NCI-H1930 (cell line): ENCODE measurements at places on chromosomes 1 and 21.

DNA sequence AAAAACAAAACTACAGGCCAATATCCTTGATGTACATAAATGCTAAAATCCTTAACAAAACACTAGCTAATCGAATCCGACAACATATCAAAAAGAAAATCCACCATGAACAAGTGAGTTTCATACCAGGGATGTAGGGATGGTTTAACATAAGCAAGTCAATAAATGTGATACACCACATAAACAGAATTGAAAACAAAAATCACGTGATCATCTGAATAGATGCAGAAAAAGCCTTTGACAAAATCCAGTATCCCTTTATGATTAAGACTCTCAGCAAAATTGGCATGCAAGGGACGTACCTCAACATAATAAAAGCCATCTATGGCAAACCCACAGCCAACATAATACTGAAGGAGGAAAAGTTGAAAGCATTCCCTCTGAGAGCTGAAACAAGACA lies 466.1 kb downstream of the BRINP3 start:
- no peak for DNase-seq

- DNase-seq: no peak
Measured at GRCh38 chr1:233442026-233442780, 114.7 kb downstream of the MAP3K21 start.

GRCh38 chr1:197567442-197567841 lies 207.8 kb downstream of the DENND1B start:
- no peak for DNase-seq

DNA sequence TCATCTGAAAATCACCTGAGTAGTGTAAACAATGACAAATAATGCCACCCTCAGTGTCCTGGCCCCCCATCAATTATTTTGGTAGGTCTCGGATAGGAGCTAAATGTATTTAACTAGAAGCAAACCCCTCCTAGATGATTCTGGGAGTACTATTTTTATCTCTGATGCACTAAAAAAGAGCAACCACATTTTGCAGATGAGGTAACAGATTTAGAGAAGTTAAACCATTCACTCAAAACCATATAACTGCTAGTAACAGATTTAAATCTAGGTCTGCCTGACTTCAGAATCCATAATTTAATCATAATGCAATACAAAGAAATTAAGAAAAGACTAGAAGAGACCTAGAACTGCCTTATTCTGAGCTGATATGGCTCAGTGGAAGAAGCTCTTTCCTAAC lies 17.3 kb upstream of the PTCH2 start:
- no peak for DNase-seq

DNA sequence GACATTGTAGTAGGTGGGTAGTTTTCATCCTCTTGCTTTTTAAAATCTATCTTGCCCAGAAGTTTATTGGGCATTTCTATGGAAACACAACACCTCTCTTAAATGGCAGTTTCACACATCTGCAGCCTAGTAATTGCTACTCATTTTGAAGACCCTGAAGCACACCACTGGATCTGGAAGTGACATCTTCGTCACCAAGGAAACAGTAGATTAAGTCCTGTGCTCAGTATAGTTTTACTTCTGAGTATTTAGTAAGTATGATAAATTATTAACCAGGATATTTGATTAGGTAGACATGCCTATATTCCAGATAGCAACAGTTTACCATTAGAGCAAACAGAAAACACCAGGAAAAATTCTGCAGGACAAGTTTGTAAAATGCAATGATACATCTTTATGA lies 48.7 kb downstream of the UCK2 start:
- no peak for DNase-seq

DNA sequence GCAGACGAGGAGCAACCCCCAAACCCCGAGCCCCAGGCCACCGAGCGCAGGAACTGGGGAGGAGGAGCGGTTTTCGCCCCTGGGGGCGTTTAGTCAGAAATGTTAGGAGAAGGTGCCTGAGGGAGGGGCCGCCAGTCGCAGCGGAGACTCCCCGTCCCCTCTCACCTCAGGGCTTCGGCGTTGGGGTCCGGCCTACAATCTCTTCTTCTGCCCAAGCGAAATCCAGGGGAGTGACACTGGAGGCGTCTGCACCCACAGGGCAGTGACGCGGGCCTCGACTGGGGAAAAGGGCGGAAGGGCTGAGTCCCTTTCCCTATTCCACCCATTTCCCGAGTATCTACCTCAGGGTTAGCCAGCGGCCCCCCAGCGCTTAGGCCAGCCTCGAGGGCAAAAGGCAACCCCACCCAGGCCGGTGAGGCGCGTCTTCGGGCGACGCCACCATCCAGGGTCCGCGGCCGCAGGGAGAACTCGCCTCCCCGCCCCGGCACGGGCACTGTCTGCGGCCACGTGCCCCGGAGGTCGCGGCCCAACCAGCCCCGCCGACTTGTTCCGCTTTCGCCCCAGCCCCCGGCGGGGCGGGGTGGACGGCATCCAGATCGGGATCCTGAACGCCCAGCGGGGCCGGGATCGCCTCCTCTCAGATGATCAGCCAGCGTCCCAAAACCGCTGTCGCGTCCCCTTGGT lies 118.7 kb upstream of the BARHL2 start:
- no peak for DNase-seq

- DNase-seq: no peak
Measured at GRCh38 chr21:36915696-36916245, 50.7 kb downstream of the HLCS start.

DNA sequence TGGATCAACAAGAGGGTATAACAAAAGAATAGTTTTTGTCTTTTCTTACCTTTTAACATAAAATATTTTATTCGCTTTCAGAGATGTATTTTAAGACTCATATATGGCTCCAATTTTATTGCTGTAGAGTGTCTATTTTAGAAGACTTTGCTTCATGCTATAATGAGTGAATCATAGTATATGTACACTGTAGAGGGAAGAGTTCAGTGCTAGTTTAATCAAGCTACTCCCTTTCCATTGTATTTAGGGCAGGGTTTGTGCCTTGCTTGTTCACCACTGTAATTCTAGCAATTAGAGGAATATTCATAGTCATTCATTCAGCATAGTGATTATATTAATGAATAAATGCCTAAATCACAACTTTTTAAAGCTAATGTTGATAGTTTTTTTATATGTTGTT lies 78.8 kb downstream of the CEP350 start:
- no peak for DNase-seq

- DNase-seq: no peak
Measured at GRCh38 chr1:8374356-8374755, 56.4 kb downstream of the SLC45A1 start.

DNA sequence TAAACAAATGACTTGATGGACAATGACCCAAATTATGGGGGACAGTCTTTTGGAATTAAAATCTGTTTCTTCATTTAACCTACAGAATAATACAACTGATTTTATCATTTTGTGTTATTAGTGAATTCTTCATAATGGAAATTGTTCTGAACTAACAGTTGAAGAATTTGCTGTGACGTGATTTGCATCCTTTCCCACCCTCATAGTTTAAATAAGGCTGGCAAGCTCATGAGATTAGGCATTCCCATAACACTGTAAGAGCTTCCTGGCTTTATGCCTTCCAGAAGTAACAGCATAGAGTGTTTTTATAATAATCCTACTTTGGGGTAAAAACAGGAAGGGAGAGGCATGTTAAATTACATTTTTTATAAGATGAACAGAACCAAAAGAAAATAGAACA lies 95.7 kb downstream of the ATP6V1G3 start:
- DNase-seq: no peak

DNA sequence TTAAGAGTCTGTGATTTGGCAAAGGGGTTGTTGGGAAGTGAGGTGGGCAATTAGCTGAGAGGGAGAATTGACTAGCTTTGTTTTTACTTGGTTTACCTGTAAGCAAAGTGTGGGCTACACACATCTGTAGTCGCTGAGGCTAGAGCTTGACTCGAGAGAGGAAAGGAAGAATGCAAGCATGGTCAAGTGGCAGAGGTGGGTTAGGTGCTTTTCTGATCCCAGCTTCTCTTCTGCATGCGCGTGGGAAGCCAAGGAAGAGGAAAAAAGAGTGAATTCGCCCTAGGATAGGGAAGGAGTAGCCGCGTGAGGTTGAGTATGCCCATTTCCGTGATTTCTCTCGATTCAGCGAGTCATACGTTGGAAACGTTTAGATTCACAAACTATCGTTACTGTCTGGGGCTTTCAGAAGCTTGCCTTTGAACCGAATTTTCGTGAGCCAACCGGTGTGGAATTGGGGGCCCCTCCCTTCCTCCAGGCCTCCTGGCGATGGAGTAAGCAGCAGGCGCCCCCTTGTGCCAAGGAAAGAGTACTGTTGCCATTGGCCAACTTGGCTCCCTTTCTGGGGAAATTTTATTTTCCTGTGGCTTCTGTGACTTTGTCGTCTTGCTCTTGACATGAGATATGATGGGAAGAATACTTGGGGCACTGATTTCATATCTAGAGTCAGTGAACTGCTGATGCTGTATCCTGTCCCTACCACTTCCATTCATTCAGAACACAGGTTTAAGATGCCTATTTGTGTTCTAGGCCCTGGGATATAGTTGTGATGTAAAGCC lies 1.3 kb downstream of the PIGV start:
- DNase-seq: peak; percentile 57

DNA sequence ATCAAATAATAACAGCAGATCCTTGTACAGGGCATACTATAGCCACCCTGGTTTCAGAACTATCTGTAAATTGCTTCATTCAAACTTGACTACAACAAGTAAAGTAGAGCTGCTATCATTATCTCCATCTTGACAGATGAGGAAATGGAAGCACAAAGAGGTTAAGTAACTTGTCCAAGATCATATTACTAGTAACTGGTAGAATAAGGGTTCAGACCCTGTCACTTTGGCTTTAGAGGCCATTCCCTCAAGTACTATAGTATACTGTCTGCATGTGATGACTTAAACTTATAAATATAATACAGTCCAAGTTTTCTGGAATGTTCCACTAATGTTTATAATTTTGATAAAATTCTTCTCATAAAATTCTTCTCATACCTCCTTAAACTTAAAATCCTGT lies 24.8 kb downstream of the PGM1 start:
- no peak for DNase-seq

DNA sequence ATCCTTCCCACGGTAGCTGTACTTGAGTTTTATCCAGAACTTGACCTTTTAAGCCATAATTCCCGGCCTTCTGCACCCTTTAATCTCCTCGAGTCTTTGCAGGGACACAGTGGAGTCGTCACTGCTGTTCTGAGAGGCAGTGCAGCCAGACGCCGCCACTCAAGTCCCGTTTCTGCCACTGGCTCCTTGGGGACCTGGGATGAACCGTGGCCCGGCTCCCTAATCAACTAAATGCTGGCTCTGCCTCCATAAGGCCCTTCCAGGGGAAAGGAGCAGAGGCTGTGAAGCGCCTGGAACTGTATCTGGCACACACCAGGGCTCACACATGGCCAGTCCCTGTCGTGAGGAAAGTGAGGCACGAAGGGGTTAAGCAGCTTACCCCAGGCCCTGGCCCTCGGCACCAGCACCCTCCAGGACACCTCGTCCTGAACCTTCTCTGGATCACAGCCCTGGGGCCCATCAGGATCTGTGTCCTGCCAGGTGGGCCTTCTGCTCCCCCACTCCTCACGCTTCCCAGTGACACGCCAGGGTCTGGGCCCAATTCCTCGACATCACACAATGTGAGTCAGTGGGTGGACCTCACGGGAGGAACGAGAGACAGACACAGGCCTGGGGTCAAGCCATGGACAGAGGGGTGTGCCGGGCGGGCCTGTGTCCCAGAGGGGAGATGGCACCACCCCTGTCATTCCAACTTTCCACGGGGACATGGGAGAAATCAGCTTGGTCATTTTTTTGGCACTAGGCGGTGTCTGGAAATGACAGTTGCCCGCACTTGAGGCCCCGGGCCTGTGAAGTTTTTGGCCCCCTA lies 23.5 kb upstream of the C1orf174 start:
- DNase-seq: no peak

DNA sequence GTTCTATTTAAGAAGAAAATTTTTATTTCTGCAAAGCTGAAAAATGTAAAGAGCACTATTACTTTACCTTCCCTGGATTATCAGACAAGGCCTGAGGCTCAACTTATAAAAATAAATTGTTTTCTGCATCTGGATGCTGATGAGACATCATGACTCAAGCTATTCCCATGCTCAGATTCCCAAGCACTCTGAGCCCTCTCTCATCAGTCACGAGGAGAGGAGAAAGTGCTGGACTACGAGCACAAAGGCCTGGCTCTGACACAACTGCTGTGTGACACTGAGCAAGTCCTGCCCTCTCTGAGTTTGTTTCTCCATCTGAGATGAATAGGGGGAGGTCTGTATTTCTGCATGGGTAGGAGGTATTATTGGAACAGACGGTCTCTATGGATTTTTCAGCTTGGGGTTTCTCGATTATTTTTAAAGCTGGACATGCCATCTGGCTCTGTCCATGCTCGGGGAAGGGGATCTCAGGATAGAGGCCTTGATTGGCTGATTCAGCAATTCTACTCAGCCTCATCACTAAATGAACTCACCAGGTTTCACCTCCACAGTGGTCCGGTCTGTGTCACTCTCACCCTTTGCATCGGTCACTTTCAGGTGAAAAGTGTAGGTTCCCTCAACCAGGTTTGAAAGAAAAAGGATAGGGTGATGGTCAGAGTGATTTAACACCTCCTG lies 107.7 kb downstream of the KIAA0319L start:
- no peak for DNase-seq

- DNase-seq: no peak
Measured at GRCh38 chr1:223242382-223242955, 99.4 kb upstream of the TLR5 start.
